ENCODE measurements at places on chromosomes 1 and 21.

DNA sequence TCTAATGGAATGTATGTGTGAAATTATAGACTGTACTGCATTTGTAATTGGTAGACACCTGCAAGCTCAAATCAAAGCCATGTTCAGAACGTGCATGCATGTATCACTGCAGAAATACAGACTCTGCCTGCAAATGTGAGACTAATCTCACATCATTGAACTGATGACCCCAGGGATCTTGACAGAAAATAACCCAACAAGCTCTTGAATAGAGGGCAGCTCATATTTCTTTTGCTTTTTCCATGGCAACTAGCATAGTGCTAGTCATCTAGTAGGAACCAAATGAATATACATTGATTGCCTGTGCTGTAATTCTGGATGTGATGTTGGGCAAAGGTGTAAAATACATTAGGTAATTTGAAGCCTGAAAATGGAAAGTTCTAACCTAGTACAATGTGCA, 62.4 kb downstream of the PTPRC start:
- no peak for DNase-seq

DNA sequence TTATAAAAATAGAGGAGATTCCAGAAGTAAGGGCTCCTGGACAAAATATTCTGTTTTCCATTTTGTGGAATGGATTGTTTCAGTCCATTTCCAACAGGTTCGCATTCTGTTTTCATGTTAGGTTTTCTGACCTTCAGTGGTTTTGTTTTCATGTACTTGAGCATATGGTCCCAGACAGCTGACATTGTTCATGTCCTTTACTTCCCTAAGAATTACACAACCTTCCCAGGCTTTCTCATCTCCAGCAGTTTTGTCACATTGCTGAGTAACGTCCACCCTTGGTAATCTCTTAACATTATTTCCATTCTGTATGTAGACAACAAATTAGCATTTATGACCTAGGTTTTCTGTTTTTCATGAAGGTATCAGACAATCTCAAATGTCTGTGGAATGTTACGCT, 21.0 kb upstream of the ERRFI1 start:
- no peak for DNase-seq

DNA sequence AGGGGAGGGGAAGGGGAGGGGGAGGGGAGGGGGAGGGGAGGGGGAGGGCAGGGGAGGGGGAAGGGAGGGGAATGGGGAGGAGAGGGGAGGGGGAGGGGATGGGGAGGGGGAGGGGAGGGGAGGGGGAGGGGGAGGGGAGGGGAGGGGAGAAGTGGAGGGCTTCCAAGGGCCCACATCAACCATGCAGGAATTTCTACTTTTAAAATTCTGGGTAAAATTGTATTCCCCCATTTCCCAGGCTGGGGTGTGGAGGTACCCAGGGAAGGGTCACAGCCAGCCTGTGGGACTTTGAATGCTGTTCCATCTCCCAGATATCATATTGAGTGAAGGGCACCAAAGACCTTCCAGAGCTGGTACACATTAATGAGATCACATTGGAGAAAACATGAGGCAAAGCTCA, 126.9 kb upstream of the ETS2 start:
- no peak for DNase-seq

- no peak for DNase-seq
These were observed 13.3 kb downstream of the SMIM12 start for GRCh38 chr1:34846265-34846664.

GRCh38 chr1:170001266-170001665, 73.2 kb downstream of the KIFAP3 start:
- DNase-seq: no peak

DNA sequence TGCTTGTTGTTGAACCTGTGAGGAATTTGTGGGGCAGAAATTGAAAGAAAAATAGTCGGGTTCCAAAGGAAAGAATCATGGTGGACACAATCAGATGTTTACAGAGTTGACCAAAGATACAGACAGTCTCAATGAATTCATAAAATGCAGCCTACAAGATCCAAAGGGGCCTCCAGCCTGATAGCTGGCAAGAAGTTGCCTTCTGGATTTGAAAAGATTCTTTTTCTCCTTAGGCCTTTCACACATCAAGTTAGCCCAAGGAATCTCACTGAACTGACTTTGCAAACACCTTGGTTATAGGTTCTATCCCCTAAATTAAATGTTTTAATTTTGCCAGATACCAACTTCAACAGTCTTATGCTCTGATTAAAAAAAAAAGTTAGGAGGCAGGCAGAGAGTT, 21.5 kb downstream of the SLAMF1 start:
- DNase-seq: no peak

DNA sequence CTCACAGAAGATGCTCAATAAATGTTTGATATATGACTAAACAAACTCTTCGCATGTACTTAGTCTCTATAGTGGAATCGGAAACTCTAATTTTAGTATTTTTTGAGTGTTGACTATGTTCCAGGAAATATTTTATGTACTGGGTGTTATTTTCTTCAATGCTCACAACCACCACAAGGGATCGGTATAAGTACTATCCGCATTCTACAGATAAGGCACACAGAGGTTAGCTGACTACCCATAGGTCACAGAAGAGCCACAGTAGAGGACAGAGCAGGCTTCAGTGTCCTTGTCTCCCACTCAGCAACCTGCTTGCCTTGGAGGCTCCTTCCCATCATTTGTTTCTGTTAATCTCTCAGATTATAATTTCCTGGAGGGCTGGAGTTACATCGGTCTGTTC, 451.3 kb downstream of the OMA1 start:
- no peak for DNase-seq

- no peak for DNase-seq
These were observed 972 bp downstream of the CFAP410 start for GRCh38 chr21:44337941-44338895.

GRCh38 chr1:233514946-233515391, 98.9 kb upstream of the KCNK1 start:
- DNase-seq: no peak

GRCh38 chr1:6884652-6885153, 99.4 kb downstream of the CAMTA1 start:
- no peak for DNase-seq

GRCh38 chr1:117565745-117566455, 39.9 kb upstream of the TENT5C start:
- no peak for DNase-seq

DNA sequence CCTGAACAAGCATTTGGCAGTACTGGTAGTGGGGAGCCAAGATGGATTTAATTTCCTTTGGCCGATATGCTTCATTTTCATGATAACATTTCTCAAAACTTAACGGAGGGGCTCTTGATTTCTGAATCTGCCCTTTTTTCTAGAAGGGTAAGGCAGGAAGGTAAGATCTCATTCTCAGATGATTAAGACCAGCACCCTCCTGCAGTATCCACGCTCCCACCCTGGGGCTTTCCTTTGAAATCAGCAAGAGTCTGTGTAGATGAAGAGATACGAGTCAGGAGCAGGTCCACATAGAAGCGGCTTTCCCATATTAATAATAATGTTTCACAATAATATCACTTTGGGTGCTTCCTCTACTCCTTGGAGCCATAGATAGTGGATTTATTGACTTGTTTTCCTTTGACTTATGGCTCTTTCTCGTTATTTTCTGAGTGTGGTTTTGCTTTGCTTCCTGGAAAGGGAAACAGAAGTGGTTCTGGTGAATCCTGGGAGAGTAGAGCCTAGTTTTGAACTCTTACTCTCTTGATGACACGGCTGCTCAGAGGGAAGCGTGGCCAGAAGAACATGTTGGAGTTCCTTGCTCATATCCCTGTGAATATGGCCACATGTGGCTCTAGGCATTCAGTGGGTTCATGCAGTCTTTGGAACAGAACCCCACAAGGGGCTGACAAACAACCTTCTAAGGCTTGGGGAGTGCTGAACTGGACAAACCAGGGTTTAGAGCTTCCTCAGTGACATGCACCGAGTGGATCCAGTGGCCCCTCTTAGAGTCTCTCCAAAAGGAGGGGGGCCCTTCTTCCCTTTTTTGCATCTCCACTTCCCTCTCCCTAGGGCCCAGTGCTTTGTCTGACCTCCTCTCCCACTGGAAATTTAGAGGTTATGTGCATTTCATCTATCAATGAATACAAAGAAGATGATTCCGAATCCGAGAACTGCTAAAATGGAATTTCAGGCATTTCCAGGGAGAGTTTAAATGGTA, 195.7 kb downstream of the DYRK1A start:
- no peak for DNase-seq

DNA sequence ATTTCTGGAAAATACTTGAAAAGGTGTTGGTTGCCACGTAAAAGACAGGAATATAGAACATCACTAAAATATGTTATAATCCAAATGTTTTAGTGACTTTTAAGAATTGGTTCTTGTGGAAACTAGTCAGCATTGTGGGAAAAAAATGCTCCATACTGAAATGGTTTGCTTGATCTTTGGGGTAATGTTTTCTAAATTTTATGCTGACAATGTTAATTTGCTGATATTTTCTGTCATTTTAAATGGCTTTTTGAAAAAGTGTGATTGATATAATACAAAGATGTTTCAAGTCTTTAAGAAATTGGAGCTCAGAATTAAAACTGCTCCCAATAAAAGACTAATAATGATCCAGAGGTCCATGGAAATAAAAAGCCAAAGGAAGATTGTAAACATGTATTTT, 610.9 kb downstream of the ADGRL2 start:
- DNase-seq: no peak

GRCh38 chr1:90189889-90190288, 195.0 kb downstream of the ZNF326 start:
- no peak for DNase-seq

DNA sequence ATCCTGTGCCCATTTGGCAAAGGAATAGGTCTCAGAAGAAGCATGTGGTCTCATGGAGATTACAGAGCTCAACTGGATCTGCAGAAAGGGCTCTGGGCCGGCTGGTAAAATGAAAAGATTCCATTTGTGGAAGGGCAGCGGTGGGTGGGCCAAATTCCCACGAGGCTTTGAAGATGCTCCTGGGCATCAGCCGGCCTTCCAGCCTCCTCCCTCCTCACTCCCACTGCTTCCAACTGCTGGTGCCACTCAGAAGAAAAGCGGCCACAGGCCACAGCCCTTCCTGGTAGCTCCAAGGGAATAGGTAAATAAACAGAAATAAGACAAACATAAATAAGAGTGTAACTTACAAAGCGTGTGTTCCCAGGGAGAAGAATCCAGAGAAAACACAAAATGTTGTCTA, 136.3 kb upstream of the SLC44A3 start:
- no peak for DNase-seq
